Activated CD4-positive, alpha-beta memory T cell treated with anti-CD3 and anti-CD28 coated beads for 36 hours (primary cell): ENCODE measurements at places on chromosomes 7 and 10. TPM values are rescaled to one million over a fixed set of nuclear protein-coding genes. Genes with fewer than 3 reads are reported as not detected.

DNA sequence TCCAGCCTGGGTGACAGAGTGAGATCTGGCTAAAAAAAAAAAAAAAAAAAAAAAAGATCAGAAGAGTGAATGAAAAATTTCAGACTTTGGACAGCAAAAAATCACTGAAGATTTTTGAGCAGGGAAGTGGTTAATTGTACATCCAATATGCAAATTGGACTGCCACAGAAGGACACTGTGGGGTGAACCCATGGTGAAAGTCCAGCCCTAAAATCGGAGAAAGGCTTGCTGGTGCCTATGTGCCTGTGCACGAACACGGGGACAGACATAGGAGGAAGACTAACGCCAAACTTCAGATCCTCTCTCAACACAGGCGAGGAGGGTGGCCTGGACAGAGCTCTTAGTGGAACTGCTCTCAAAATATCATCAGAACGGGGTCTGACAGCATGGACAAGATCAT is 65.5 kb downstream of the FAM171A1 start:
- DNase-seq: no peak

DNA sequence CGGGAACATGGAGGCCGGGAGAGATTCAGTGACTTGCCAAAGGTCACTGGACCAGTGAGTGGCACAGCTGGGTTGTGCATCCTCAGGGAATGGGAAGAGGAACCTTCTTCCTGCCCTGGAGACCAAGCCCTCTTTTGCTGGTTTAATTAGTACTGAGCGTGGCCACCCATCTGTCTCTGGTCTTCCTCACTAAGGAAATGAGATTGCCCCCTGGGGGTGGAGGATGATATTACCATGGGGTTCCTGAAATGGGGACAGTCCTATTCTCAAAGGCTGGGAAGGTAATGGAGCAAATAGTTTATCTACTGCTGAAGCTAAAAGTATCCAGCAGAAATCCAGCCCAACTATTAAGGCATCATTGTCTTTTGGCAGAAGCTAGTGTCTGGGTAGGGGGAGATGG is 98.6 kb upstream of the FGFR2 start:
- DNase-seq: peak; percentile 35

The MYOF gene
- 49.7 TPM for total RNA-seq

The SLC26A3 gene
- total RNA-seq: not detected

- no peak for DNase-seq
Observed at GRCh38 chr10:5570979-5571810, 46.4 kb downstream of the CALML3 start.

DNA sequence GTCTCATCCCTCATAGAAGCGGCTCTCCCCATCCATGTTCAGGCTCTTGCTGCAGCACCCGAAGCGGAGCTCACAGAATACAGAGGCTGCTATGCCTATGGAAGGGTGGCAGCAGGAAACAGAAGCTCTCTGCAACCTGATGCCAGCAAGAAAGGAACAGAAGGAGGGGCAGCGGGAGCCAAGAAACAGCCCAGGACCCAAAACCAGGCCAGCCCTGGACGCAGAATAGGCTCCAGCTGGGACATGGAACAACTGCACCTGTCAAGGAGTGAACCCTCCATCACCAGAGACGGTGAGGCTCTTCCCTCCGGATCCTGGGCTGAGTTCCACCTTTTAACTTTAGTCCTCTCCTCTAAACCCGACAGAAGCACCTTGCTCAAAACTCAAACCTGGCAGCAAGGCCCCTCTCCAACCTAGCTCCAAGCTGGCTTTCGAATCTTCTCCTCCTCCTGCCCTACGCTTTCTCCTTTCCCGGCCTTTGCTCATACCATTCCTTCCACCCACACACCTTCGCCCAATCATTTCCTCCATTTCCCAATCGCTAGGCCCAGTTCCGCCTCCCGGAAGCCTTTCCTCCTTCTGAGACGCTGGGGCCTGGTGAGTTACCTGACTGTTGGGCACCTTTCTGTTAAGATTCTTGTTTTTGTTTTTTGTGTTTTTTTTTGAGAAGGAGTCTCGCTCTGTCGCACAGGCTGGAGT is 122.8 kb upstream of the ZNF92 start:
- no peak for DNase-seq

- no peak for DNase-seq
Observed at GRCh38 chr7:125222596-125222995, 293.0 kb upstream of the POT1 start.
